ENCODE measurements at places on chromosomes 11 and 22.

- DNase-seq: no peak
Measured at GRCh38 chr22:36830601-36831000, 13.8 kb upstream of the PVALB start.

GRCh38 chr11:110870816-110871522 is 158.7 kb upstream of the ARHGAP20 start:
- DNase-seq: no peak

DNA sequence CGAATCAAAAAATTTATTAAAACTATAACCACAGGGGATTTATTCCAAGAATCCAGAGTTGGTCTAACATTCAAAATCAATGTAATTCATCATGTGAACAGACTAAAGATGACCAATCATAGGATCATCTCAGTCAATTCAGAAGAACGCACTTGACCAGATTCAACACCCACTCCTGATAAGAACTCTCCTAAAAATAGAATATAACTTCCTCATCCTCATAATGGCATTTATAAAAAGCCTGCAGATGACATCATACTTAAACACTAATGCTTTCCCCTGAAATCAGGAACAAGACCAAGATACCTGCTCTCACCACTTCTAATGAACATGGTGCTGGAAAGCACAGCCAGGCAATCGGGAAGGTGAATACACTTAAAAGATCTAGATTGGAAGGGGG is 10.5 kb upstream of the MUC2 start:
- DNase-seq: no peak

DNA sequence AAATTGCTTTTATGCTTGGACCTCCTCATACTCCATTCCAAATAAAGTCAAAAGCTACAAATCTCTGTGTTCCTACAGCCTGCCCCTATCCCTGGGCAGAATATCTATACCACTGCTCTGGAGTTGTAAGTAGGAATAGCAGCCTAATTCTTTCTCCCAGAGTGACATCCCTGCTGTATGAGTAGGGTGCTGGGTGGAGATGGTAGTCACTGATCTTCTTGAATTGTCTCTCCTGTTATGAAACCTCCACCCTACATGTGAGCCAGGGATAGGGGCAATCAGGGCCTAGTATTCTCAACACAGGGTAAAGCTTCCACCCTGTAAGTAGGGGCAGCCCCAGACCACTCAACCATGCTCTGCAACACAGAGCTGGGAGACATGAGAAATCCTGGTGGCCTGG is 19.8 kb downstream of the GALNT18 start:
- DNase-seq: no peak

- DNase-seq: no peak
Measured at GRCh38 chr11:111698852-111699559, 67.2 kb downstream of the PPP2R1B start.

DNA sequence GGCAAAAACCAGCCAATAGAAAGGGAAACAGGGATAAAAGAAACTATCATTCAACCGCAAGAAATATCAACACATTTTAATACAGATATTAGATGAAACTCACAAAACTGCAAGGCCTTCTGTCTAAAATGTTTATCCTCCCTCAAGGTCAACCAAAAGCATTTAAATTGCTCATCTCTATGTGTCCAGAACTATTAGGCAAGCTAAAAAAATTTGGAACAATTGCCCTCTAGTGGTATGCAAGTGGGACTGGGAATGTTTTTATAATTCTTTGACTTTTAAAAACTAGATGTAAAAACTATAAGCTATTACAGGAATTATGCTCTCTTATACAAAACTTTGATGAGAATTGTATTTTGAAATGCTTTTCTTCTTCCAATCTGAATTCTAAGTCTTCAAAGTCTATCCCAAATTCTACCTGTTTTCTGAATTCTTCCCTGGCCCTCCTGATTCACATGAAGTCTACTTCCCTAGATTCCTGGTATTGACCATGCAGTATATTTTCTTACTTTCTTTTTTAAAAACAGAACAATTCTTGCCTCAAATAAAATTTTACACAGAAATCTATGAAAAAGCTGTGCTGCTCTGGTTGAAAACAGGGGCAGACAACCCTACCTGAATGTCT is 4.9 kb downstream of the CWC15 start:
- DNase-seq: no peak

GRCh38 chr22:35627267-35628041 is 10.3 kb upstream of the MB start:
- peak; percentile 55 for DNase-seq

- DNase-seq: no peak
Measured at GRCh38 chr11:29224739-29225384, 792.0 kb downstream of the KCNA4 start.

GRCh38 chr11:45909594-45910475 is 2.8 kb upstream of the FREY1 start:
- no peak for DNase-seq

DNA sequence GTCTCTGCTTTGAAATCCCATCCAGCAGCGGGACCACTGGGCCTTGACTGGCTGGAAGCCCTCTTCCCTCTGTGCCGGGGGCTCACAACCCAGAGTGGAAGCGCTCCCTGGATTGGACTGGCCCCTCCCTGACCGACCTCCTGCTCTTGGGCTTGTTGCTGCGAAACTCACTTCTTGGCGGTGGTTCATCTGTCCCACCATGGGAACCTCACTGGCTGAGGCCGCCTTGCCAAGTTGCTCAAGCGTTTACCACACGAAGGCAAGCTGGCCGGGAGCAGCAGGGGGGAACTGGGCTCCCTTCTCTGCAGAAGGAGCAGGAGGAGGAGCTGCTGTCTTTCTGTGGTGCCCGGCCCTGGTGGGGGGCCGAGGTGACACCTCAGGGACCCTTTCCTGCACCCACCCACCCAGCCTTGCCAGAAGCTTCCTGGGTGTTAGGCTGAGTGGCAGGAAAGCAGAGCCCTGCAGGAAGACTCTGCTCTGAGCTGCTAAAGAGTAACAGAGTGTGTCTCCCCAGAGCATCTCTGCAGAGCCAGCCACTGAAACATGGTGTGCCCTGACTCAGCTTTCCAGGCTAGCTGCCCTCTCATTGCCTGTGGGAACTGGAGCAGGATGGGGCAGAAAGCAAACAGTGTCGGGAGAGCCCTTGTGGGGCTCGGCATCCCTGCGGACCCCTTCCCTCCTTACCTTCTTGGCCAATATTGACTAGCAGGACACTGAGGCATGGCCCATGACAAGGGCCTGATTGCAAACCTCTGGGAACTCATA is 88.5 kb upstream of the ALX4 start:
- no peak for DNase-seq

- no peak for DNase-seq
Measured at GRCh38 chr11:119320240-119320775, 3.4 kb upstream of the MCAM start.

DNA sequence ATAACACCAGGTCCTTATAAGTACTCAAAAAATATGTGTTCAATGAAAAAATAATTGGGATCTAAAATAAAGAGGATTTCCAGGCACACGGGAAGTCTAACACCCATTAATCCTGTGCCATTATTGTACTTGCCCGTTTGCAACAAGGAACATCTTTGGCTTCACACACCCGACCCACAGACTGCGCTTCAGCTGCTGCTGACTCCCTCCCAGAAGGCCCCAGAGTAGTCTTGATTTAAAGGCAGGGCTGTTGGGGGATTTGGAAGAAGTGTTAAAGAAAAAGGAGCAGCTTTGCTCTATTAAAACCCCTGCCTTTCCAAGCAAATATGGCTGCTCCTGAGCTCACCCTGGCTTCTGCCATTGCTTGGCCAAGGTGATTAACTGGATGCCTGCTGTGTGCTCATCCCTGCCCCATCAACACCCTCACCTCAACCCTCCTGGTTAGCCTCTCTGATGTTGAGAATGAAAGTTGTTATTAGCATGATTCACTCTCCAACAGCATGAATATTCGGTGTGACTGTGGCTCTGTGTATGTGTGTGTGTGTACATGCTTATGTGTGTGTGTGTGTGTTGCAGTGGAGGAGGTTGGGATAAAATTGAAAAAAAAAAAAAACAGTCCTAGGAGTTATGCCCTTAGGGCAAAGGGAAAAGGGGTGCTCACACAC is 76.1 kb downstream of the KIRREL3 start:
- no peak for DNase-seq

DNA sequence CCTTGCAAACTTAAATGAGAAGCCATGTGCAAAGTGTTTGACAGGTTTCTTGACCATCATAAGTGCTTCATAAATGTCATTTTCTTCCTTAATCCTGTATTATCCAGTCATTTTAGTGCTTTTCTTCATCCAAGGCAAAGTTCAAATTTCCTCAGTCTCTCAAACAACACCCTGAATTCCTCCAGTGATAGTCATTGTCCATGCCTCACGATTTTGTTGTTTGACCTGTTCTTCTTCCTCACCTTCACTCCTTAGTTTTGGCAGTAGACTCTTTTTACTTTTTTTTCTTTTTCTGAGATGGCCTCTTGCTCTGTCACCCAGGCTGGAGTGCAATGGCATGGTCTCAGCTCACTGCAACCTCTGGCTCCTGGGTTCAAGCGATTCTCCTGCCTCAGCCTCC is 1257.3 kb downstream of the FAM181B start:
- DNase-seq: no peak

DNA sequence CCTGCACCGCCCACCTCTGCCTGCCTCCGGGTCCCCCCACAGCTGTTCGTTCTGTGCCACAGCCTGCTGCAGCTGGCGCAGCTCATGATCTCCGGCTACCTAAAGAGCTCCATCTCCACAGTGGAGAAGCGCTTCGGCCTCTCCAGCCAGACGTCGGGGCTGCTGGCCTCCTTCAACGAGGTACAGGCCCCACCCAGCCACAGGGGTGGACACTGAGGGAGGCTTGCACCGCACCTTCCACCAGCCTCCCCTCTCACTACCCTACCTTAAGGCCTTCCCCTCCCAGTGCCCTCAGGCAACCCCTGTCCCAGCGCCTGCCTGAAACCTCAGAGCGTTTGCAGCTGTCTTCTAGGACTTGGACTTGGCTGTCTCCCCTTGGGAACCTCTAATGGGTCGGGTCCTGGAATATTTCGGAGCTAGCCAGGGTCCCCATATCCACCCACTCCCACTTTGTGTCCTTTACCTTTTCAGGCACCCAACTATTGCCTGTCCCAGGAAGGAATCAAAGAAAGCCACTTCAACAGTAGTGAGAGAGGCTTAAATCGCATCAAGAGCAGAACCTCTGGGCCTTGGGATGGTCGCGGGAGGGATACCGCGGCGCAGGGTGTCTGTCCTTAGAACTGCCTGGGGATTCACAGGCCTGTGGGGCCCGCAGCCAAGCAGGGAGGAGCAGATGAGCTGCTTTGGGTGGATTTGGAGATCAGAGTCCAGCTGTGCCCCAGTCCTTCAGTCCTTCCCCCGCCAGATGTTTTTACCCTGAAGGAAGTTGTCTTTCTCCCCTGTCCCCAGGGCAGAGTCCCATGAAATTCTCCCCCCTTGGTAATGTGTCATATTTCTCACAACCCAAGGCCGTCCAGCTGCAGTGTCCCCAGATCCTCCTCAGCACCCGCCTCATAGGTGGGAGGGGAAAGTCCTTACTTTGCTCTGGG is 13.3 kb downstream of the SLCO2B1 start:
- DNase-seq: no peak

GRCh38 chr22:40720538-40721256 is 41.4 kb downstream of the MCHR1 start:
- DNase-seq: peak; percentile 41

GRCh38 chr11:57567515-57568329 is at the start of gene UBE2L6:
TSS of gene UBE2L6 (minus strand) at chr11:57567672. CDS start at chr11:57567611, 61 bp downstream.
- peak; percentile 87 for DNase-seq

GRCh38 chr11:127027789-127028188 is 27.2 kb upstream of the KIRREL3 start:
- DNase-seq: no peak

DNA sequence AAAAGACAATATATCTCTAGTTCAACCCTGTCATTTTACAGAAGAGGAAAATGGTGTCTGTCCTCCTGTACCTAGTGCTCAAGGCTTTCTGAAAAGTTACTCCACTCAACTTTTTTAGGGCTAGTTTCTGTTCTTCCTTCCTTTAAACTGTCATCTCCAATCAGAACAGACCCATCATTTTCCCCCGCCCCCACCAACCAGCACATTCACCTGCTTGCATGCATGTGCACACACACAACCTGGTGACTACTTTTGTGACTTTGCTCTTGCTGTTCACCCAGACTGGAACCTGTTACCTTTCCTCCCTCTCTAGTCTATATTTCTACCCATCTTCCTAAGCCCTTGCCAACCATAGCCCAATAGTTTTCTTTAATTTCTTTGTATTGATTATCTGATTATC is 5.6 kb downstream of the FBXO7 start:
- no peak for DNase-seq

DNA sequence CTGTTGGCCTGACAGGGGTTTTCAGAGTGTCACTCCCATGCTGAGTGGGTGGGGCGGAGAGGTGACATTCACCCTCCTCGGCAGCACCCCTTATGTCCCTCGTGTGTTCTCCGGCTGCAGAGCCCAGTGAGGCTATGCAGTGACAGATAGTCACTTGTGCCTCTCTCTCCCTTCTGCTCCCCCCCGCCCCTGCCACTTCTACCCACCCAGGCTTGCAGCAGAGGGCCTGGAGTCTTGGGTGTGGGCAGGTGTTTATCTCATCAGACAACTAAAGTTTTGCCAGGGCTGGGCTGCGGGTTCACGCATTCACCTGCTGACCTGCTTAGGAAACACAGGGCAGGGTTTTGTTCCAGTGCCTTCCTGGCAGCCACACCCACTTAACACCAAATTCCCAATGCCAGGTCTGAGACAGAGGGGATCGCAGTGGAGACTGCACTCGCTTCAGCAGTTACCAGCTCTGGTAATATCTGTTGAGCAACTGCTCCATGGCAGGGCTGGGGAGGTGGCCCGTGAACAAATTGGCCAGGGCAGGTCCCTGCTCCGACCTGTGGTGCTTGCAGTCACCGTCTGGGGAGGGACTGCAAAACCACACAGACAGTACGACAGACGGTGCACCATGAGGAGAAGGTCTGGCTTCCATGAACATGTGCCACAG is 50.5 kb upstream of the ADA2 start:
- no peak for DNase-seq

DNA sequence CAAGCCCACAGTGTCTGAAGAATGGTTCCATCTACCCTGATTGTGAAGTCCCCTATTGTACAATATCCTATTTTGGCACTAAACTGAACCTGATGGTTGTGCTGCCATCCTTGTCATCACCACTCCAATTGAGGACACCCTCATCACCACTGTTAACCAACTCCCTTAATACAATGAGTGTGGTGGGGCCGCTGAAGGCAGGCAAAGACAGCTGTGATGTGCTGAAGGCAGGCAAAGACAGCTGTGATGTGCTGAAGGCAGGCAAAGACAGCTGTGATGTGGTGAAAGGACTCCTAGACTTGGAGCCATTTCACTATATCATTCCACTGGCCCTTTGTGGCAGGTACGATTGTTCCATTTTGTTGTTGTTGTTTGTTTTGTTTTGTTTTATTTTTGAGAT is 481.6 kb downstream of the SOX6 start:
- DNase-seq: no peak

GRCh38 chr11:84922836-84923235 is 704.3 kb downstream of the DLG2 start:
- no peak for DNase-seq

DNA sequence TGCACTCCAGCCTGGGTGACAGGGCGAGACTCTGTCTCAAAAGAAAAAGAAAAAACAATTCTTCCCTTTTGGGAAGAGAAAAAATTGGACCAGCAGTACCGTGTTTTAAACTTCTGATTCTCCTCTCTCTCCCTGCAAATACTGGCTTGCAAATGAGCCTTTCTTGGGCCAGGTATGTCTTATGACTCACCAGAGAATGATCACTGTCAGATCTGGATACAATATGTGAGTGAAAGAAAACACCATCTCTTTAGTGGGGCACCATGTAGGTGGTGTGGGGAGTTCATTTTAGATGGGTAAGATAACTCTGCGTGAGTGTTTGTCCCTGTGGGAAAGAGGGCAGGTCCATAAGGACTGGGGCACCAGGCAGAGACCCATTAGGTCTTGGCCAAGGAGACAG is 2.4 kb upstream of the SCGB2A2 start:
- no peak for DNase-seq

GRCh38 chr22:48685767-48686166 is 1141.9 kb downstream of the BRD1 start:
- DNase-seq: no peak

Data from HEK293T (cell line).